H1 (cell line): ENCODE measurements at places on chromosomes 11 and 22.

- H3K27ac ChIP-seq: no peak overlapping the region
- peak overlapping the region; percentile 76 for H3K4me3 ChIP-seq
- H3K36me3 ChIP-seq: peaks cover 32% of the 10 kb centered on the region
- no peaks in the 10 kb centered on the region for H3K27me3 ChIP-seq
- no peak for DNase-seq
Observed at GRCh38 chr11:116773203-116774097, 663 bp upstream of the BUD13 start.

GRCh38 chr22:27105142-27106025, 448.0 kb downstream of the MIAT start:
- H3K36me3 ChIP-seq: no peaks in the 10 kb centered on the region
- H3K27ac ChIP-seq: no peak overlapping the region
- H3K4me3 ChIP-seq: no peak overlapping the region

GRCh38 chr11:102478673-102479299, 26.2 kb upstream of the TMEM123 start:
- H3K27ac ChIP-seq: no peak overlapping the region
- H3K4me1 ChIP-seq: peaks cover 5% of the 10 kb centered on the region
- no peak overlapping the region for H3K4me3 ChIP-seq
- H3K36me3 ChIP-seq: no peaks in the 10 kb centered on the region
- no peak for DNase-seq

- H3K36me3 ChIP-seq: no peaks in the 10 kb centered on the region
- no peak for DNase-seq
- no peaks in the 10 kb centered on the region for H3K27me3 ChIP-seq
- no peak overlapping the region for H3K4me3 ChIP-seq
Observed at GRCh38 chr11:65445604-65446445, 23.2 kb downstream of the NEAT1 start.

- DNase-seq: no peak
- no peak overlapping the region for H3K27ac ChIP-seq
- no peaks in the 10 kb centered on the region for H3K27me3 ChIP-seq
- H3K4me1 ChIP-seq: peaks cover 12% of the 10 kb centered on the region
Observed at GRCh38 chr11:117863383-117863782, 13.1 kb downstream of the FXYD6 start.

DNA sequence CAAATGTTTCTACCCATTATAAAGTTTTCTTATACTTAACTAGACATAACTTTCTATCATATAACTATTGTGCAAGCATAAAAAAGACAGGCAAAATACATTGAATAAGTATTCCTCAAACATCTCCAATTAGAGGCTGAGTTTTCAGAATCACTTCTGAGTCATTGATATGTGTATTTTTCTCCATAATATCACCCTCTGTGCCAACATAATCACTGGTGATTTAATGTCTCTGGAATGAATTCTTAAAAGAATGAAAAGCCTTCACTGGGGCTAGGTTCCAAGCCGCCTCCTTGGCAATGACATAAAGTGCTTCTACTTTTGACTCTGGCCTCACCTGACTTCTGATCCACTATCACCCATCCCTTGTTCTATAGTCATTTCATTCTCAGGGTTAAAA, 197.0 kb upstream of the E2F8 start:
- peaks cover 1% of the 10 kb centered on the region for H3K4me1 ChIP-seq
- no peaks in the 10 kb centered on the region for H3K27me3 ChIP-seq
- no peak for DNase-seq
- H3K4me3 ChIP-seq: no peak overlapping the region
- no peak overlapping the region for H3K27ac ChIP-seq
